NCI-H2029 (cell line): ENCODE measurements at places on chromosomes 1 and 21.

- DNase-seq = no peak
Observed at GRCh38 chr21:21045518-21045917, 47.3 kb downstream of the NCAM2 start.

DNA sequence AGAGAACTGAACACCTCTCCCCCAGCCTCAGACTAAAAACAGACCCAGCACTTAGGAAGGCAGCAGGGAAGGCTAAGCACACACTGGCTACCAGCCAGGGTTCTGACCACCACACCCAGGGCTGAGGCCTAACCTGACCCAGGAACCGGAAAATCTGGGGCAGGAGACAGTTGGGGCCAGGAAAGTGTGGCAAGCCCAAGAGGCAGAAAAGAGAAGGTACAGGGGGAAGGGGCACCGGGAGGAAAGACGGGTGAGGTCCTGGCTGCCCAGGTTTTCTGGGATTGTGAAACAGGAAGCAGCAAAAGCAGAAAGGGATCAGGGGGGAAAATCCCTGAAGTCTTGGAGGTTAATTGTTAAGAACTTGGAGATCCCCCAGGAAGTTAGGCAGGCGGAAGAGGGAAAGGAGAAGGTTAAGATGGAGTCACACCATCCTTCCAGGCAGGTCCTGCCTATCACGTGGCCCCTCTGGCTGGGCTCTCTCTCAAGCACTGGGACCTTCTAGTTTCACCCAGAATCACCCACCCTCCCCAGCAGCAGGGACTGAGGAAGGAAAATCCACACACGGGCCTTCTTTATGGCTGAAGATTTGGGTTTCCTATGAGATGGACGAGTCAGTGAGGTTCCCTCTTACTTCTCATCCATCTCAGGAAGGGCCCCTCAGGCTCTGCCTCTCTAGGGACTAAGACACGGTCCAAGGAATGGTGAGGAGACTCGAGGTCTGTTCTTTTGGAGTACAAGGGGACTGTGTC is 2.6 kb downstream of the HDGF start:
- no peak for DNase-seq

DNA sequence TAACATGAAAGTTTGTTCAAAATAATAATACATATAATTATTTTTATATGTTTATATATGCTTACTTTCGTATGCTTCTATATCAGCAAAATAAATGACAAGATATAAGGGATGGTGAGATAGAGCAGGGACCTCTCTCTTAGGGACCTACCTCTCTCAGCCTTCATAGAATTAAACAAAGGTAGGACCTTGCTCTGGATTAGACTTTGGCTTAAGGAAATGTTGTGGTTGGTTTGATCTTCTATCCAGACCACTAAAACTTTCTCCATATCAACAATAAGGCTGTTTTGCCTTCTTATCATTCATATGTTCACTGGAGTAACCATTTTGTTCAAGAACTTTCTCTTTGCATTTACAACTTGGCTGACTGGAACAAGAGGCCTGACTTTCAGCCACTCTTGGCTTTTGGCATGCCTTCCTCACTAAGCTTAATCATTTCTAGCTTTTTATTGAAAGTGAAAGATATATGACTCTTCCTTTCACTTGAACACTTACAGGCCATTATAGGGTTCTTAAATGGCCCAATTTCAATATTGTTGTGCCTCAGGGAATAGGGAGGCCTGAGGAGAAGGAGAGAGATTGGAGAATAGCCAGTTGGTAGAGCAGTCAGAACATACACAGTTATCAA is 14.4 kb downstream of the FRRS1 start:
- no peak for DNase-seq

DNA sequence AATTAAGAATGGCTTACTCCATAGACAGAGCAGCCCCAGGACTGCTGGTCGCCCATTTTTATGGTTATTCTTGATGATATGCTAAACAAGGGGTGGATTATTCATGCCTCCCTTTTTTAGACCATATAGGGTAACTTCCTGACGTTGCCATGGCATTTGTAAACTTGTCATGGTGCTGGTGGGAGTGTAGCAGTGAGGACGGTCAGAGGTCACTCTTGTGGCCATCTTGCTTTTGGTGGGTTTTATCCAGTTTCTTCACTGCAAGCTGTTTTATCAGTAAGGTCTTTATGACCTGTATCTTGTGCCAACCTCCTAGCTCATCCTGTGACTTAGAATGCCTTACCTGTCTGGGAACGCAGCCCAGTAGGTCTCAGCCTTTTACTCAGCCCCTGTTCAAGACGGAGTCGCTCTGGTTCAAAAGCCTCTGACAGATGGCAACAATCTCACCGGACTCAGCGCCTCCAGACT is 5.2 kb upstream of the AGPAT3 start:
- DNase-seq = no peak

GRCh38 chr1:45802343-45803298 is 791 bp upstream of the MAST2 start:
- DNase-seq = peak; percentile 68

DNA sequence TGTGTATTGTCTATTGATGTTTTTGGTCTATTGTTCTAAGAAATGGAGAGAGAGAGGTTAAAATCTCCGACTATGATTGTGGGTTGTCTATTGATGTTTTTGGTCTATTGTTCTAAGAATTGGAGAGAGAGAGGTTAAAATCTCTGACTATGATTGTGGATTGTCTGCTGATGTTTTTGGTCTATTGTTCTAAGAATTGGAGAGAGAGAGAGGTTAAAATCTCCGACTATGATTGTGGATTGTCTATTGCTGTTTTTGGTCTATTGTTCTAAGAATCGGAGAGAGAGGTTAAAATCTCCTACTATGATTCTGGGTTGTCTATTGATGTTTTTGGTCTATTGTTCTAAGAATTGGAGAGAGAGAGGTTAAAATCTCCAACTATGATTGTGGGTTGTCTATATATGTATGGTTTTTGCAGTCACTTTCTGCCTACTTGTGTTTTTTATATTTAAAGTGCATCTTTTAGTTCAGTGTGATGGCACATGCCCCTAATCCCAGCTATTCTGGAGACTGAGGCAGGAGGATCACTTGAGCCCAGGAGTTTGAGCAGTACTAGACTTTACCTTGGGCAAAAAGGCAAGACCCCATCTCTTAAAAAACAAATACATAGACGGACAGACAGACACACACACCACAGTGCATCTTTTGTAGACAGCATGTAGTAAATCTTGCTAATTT is 16.2 kb downstream of the C1orf159 start:
- no peak for DNase-seq

GRCh38 chr1:174204697-174205308 is 45.5 kb downstream of the RABGAP1L start:
- no peak for DNase-seq

DNA sequence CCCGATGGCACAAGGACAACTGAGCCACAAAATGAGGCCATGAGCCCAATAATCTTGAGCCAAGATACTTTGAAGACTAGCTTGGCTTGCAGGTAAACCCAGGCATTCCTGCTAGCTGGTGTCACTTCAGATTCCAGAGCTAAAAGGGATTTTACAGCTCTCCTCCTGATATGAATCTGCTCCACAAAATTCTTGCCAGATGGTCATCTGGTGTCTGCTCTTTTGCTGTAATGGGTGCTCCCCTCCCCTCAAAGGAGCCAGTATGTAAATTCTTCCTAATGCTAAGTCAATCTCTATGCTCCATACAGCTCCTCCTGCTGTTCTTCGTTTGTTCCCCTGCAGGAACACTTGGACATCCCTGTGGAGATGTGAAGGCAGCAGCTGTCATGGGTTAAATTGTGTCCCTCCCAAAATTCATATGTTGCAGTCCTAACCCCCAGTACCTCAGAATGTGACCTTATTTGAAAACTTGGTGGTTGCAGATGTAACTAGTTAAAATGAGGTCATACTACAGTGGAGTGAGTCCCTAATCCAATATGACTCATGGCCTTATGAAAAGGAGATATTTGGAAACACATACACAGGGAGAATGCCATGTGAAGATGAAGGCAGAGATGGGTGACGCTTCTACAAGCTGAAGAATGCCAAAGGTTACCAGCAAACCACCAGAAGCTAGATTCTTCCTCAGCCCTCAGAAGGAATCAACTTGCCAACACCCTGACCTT is 180.6 kb upstream of the PALMD start:
- no peak for DNase-seq

- DNase-seq = no peak
Observed at GRCh38 chr1:18108299-18109057, 880 bp downstream of the IGSF21 start.

- DNase-seq = peak; percentile 45
Observed at GRCh38 chr1:8370905-8371315, 53.0 kb downstream of the SLC45A1 start.

GRCh38 chr21:38342739-38343138 is 85.9 kb downstream of the KCNJ15 start:
- no peak for DNase-seq

GRCh38 chr21:20662514-20662913 is 335.7 kb upstream of the NCAM2 start:
- no peak for DNase-seq

DNA sequence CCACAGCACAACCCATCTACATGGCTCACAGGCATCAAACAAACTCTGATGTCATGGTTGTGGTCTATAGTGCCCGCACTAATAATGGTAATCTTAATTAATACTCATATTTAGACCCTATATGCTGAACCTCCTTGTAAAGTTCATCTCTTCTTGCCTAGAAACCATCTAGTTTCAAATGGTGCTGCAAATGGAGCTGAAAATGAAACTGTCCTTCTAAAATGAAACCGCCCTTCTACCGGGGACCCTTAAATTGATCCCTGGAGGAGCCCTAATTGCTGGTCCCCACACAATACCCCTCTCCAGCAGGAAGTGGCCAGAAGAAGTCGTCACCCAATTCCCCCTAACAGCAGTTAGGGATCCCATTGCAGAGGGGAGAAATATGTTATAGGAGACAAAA is 612.6 kb downstream of the MRPL39 start:
- DNase-seq = no peak

DNA sequence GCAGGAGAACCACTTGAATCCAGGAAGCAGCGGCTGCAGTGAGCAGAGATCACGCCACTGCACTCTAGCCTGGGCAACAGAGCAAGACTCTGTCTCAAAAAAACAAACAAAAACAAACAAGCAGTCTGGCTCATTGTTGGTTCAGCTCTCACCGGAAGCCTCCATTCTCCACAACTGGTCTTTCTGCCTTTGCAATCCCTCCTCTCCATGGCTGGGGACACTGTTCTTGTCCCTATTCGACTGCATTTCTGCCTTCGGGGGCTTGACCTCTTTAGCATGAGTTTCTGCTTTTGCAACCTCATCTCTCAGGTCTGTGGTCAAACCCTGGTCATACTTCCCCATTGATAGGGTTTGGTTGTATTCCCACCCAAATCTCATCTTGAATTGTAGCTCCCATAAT is 216.3 kb upstream of the NR5A2 start:
- no peak for DNase-seq

DNA sequence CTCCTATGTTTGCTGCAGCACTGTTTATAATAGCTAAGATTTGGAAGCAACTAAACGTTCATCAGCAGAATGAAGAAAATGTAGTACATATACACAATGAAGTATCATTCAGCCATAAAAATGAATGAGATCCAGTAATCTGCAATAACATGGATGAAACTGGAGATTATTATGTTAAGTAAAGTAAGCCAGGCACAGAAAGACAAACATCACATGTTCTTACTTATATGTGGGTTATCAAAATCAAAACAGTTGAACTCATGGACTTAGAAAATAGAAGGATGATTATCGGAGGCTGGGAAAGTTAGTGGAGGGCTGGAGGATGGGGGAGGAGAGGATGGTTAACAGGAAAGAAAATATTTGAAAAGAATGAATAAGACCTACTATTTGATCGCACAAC is 1017.6 kb downstream of the KCNT2 start:
- no peak for DNase-seq

DNA sequence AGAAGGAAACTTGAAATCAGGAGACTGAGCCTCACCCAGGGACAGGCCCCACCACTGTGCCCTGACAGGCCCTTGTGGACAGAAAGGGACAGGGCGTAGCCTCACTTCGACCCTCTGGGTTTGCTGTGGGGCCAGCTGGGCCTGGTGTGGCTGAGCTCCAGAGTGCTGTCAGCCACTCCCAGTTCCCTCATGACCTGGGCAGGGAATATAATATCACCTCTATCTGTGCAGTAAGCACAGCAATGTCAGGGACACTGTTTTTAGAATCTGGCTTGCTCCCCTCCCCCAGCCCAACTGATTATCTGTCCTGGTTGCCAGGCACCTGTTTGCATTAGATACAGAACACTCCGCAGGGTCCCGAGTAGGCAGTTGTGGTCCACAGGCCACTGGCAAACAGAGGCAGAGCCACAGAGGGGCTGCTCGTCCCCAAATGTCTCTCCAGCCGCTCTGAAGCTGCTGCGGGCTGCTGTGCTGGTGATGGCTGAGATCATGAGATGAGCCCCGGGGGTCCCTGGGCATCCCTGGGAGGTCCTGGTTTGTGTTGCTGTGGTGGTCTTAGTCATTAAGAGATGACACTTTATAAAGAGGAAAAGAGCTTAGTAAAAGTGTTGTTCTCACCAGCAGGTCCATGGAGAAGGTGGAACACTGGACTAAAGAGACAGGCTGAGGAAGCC is 51.6 kb downstream of the ETS2 start:
- DNase-seq = no peak

DNA sequence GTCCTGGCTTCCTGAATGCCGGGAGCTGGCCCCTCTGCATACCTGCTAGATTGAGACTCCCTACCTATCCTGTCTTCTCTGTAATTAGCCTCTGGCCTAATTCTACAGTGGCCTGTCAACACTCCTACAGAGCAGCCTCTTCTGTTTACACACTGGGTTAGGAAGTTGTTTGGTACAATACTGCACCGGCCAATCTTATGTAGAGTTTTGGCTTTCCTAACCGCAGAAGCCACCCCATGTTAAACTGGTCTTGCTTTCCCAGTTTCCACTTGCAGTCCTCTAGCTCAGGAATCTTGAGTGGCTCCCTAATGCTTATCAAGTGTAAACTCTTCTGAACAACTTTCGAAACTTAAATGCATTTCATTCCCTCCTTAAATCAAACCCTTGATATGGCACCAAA is 42.8 kb downstream of the DPH5 start:
- no peak for DNase-seq

DNA sequence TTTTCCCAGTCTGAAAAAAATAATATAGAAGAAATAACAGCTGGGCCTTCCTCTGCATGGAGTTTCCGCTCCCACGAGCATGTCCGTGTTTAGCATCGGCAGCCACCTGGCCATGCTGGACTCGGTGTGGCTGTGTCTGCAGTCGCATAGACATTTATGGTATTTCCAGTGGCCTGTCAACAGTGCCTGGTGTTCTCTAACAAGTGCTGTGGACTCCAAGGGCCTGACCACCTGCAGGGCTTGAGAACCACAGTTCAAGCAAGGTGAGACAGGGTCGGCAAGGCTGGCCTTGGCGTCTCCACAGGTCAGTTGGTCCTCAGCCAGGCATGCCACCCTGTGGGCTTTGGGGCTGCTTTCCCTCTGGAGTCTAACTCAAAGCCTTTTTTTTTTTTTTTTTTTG is 124.8 kb downstream of the PGBD5 start:
- DNase-seq = no peak
